Stimulated activated CD8-positive, alpha-beta memory T cell treated with anti-CD3 and anti-CD28 coated beads, Interleukin-4, amount 100 ng/mL, for 24 hours (primary cell): ENCODE measurements at places on chromosomes 11 and 22.

GRCh38 chr11:123145661-123146060 lies 49.4 kb downstream of the CLMP start:
- no peak for DNase-seq

GRCh38 chr11:77095551-77096490 lies 6.8 kb upstream of the OMP start:
- DNase-seq, result no peak

- no peak for DNase-seq
These were observed 28.6 kb downstream of the LIF start for GRCh38 chr22:30217698-30218560.

- no peak for DNase-seq
These were observed 13.8 kb downstream of the TOLLIP start for GRCh38 chr11:1295591-1295990.
